ENCODE measurements at places on chromosomes 11 and 22.
A peak's percentile ranks its signal among the peaks of the same experiment; 100 is the strongest.

GRCh38 chr11:77320351-77320750 is 18.9 kb upstream of the GDPD4 start:
- no peak for DNase-seq

DNA sequence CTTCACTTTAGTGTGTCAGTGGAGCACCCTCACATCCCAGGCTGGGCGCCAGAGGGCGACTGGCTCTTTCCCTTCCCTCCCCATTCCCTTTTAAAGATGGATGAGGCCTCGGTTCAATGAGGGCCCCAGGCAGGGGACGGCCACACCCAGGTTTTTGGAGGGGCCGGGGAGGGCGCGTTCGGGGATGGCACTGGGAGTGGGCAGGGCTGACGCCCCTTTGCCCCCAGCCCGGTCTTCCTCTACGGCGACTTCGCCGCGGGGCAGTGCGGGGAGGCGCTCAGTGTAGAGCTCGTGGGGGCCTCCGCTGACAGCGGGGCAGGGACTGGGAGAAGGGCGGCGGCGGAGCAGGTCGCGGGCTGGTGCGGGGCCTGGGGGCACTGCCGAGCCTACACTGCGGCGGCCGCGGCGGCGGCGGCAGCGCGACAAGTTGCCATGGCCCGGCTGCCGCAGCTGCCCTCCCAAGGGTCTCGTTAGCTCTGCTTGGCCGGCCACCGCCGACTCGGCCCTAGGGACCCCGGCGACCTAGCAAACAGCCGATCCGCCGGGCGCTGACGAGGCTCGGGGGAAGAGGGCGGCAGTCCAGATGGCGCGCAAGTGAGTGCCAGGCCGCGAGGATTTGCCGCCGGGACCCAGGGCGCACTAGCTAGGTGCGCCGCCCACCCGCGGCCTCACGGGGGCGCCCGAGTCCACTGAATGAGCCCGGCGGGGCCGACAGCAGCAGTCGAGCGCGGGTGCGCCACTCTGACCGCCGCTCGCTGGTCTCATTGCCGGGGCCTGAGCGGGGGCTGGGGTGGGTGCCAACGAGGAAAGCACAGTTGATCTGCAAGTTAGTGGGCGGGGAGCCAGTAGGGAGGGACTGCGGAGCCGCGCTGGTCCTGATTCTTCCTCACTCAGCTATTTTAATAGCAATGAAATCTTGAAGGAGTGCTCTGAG is 92.7 kb downstream of the RRM1 start:
- DNase-seq = peak; percentile 44

DNA sequence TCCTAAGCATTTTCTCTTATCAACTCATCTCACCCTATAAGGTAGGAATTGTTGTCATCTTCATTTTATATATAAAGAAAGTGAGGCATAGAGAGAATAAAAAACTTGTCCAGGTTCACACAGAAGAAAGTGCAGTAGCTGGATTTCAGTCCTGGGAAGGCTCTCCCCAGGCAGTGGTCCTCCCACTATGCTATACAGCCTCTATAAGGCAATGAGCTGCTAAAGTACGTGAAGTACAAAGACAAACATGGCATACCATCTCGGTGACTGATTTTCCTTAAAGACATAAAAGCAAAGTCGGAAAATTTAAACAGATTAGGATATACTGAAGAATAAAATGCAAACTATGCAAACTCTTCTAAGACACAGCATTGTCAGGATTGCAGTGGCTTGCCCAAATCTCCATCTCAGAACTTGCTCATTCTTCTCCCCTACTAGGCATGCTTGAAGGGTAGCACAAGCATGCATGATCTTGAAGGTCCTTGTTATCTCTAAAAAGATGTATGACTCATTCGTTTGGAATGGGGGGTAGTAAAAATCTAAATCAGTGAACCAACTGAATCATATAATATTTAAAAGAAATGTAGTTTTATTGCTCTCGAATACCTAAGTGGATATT is 97.8 kb upstream of the CSNK2A3 start:
- no peak for DNase-seq

DNA sequence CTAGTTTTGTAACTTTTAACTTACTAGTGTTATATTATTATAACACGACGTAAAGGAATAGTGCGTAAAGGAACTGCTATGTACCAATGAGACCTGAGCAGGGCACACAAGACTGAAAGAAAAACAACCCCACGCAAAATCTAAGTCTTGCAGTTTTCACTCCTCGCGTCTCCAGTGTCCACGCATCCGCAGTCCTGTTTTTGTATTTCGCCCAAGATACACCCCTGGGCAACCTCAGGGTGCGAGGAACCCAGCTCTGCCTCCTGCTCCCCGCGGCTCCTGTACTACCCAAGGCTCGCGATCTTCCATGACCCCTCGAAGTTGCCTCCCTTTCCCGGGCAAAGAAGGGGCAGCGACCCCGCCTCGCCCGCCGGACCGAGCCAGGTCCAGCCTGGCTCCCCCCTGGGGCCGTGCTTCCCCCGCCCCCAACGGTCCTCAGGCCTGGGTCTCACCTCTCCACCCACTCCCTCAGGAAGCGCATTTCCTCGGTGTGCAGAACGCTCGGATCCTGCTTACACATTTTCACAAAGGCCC is 393 bp downstream of the ST13 start:
- no peak for DNase-seq

- no peak for DNase-seq
Observed at GRCh38 chr11:86069408-86070101, 671 bp upstream of the PICALM start.

- peak; percentile 55 for DNase-seq
Observed at GRCh38 chr22:39388261-39389011, 11.1 kb upstream of the TAB1 start.

DNA sequence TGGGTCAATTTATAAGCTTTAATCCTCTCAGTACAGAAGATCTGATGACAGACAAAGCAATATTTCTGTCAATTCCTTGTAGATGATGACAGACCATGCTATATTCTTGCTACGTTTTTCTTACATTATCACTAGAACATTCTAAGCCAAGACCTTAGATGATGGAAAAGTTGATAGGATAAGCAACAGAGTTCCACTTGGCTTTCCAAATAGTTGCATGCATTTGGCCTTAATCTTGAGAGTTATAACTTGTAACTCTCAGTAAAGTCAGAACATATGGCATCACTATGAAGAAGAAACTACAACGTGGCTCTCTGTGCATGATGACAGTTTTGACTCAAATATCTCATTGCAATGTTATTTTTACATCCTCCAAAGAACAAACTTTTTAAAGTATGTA is 544.3 kb upstream of the LRRC4C start:
- no peak for DNase-seq
